Stimulated activated CD4-positive, alpha-beta T cell treated with anti-CD3 and anti-CD28 coated beads, TNF-alpha, amount 100 ng/mL, for 1 hour (primary cell): ENCODE measurements at places on chromosomes 1 and 21.

- DNase-seq, result no peak
Observed at GRCh38 chr1:49841767-49842166, 182.0 kb downstream of the AGBL4 start.

GRCh38 chr1:87956072-87956471 lies 627.4 kb downstream of the LMO4 start:
- no peak for DNase-seq

- no peak for DNase-seq
Observed at GRCh38 chr1:161491472-161491871, 13.8 kb upstream of the FCGR2A start.

DNA sequence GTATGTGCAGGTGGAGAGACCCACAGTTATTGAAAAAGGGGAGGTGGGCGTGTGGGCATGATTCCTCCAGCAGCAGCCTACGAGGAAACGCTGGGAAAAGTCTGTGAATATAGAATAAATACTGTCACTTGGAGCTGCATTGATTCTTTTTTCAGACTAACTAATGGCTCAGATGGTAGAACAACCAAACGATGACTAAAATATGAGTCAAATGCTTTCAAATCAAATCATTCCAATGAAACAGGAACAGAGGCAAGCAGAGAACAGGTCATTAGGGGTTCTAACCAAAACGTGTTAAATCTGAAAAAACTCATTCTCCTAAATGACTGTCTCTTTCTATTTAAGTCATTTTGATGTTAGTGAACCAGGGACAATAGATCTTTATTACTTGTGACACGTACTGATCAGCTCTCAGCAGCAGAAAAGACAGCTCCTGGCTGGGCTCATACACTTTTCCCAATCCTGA lies 35.1 kb upstream of the SEC16B start:
- DNase-seq, result no peak

- no peak for DNase-seq
Observed at GRCh38 chr1:2299131-2299627, 71.1 kb downstream of the SKI start.

DNA sequence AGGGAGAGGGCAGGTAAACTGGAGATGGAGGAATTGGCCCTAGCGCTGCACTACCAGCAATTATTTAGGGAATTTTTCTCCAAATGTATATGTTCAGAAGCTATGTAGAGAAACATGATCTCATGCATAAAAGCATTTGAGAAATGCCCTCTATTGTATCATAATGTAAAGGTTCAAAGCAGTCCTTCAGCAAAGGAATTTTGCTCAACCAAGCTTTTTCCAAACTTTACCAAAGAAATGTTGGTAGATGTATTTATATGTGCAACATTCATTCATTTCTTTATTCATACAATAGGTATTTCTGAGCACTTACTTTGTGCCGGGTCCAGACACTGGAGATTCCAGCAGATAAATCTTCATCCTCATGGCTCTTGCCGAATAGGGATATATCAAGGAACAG lies 64.4 kb downstream of the XCL1 start:
- no peak for DNase-seq
